Activated naive CD4-positive, alpha-beta T cell treated with Interleukin-2 at 50 U/mL for 16 hours (primary cell): ENCODE measurements at places on chromosomes 3 and 15.
A peak's percentile ranks its signal among the peaks of the same experiment; 100 is the strongest.

- DNase-seq: no peak
Measured at GRCh38 chr3:158085931-158086330, 20.3 kb downstream of the SHOX2 start.

DNA sequence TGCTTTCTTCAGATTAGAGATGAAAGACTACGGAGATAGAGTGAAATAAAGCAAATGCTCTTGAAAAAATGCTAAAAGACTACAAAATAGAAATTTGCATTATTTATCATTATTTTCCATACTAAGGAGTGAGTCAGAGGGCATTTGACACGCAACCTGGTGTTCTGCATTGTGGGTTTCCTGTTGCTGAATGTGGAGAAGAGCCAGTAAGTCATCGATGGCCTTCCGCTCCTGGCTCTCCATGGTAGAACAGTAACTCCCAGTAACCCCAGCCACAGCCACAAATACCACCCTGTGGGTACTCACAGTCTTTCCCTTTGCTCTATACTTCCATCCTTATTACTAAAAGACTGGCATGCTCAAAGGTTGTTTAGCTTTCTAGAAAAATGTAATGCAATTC, 61.5 kb downstream of the CGGBP1 start:
- DNase-seq: peak; percentile 59

- DNase-seq: no peak
Measured at GRCh38 chr3:87822563-87822962, 236.2 kb downstream of the CGGBP1 start.

GRCh38 chr15:100627789-100628395, 25.5 kb downstream of the ASB7 start:
- peak; percentile 62 for DNase-seq

GRCh38 chr15:41523097-41523496, 9.5 kb upstream of the LTK start:
- no peak for DNase-seq

DNA sequence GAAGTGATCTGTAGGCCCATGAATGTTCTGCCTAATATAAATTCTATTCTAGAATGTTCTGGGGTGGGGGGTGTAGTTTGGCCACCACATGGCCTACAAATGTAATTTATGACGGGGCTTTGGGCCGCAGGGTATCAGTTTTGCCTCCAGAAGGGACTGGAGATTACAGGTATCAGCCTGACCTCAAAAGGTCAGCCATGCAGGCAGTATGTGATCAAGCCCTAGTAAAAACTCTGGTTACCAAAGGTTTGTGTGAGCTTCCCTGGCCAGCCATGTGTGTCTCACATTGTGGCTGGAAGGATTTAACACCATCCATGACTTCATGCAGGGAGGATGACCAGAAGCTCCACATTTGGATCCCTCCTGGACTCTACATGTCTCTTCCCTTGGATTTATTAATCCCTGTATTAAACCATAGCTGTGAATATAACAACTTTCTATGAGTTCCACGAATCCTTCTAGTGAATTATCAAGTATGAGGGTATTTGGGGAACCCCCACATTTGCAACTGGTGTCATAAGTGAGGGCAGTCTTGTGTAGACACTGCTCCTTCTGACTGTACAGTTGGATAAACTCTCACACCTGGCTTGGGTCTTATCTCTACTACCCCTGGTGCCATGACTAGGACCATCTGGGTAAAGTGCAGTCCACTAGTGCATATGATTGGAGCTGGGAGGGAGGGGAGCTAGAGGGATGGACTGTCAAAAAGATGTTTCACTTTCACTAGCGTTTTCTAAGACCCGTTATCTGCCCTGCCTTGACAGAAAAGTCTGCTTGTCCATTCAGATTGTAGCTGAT, 50.0 kb upstream of the RFX7 start:
- DNase-seq: no peak

DNA sequence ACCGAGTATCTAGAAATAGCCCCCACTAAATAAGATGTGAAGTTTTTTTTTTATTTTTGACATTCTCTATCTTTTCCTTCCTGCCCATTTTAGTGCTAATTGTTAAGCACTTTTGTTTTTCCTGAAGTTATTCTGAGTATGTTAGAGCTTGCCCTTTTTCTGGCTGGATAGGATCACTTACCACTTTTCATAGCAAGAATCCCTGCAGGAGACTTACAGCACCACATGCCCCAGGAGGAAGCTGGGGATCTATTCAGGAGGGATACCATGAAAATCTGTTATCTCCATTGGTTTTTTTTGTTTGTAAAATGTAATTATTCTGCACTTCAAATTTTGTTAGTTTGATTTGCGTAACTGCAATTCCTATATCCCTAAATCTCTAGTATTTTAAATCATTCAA, 968.4 kb downstream of the ZPLD1 start:
- DNase-seq: no peak

GRCh38 chr3:128706086-128706615, 19.8 kb upstream of the RAB7A start:
- no peak for DNase-seq

DNA sequence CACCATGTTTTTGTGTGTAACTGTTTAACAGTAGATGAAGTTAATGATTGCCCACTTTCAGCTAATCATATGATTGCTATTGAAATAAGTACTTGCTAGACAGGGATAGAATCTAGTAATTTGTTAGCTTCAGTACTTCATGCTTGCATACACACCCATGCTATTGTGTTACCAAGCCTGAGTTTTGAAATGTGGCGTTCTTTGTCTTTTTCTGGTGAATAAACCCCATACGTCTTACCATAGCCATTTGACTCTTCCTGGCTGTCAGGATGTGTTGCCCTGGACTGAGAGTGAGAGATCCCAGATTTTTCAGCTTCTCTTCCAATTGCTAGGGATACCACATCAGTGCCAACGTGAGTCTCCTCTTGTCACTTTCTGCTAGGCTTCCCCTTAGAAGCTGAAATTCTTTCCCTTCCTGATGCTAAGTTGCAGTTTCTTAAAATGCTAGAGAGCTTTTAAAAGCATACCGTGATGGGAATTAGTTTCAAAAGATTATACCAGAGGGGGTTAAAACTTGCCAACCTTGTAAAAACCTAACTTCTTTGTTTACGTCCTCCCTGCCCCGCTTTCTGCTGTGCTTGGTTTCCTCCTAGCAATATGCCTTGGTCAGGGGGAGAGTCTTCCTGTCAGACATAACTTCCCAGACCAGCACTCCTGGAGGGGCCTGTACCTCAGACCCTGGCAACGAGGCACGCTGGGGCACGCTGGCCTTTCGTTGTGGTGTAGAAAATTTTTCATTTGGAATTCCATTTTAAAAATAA, 62.9 kb upstream of the ULK4 start:
- DNase-seq: no peak

GRCh38 chr15:83396101-83396500, 51.0 kb upstream of the SH3GL3 start:
- no peak for DNase-seq

GRCh38 chr15:47570881-47571640, 146.2 kb upstream of the SEMA6D start:
- DNase-seq: no peak

- no peak for DNase-seq
Measured at GRCh38 chr3:50260942-50261441, 8.0 kb upstream of the SEMA3B start.

- no peak for DNase-seq
Measured at GRCh38 chr3:197836244-197836643, 45.2 kb downstream of the LRCH3 start.

DNA sequence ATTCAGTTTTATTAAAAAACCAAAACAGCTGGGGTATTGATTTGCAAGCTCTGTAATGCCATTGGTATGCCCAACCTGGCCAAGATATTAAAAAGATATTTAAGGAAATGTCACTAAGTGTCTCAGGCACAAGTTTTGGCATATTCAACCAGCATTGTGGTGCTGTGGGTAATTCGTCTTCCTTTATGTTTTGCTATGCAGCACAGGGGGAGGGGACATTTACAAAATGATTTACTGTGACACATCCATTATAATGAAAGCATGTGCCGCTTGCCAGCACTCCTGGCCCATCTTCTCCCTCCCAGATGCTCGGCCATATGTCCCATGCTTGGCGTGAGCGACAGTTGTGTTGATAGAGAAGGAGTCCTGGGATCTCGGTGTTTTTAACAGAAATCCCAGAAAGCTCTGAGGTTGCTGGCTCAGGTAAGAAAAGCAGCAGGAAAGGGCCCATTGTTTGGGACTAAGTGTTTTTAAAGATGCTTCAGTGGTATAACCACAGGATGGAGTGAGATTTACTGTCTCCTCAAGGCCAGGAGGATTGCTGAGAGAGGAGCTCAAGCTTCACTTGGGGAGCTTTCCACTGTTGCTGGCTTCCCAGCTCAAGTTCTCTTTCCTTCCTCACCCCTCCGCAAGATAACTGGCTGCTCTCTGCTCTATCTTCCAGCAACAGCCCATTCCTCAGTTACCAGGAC, 158.2 kb upstream of the TSC22D2 start:
- DNase-seq: no peak

DNA sequence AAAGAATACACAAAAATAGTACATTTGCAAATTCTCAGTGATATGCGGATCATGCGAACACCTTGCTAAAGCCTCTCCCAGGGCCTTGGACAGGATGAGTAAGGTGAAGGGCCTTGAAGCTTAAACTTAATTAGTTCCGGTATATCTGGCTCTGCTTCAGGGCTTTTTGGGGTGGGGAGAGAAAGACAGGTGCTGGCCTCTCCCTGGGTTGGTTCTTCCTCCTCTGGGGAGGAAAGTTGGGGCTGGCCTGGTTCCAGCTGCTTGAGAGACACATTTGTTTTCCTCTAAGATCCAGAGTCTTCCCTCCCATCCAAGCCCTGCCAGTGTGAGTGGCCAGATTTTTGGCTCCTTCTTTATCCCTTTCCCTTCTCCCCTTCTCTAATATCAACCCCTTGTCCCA, 64.7 kb upstream of the EPHB3 start:
- DNase-seq: no peak

GRCh38 chr3:172258624-172259023, 189.6 kb downstream of the GHSR start:
- no peak for DNase-seq

DNA sequence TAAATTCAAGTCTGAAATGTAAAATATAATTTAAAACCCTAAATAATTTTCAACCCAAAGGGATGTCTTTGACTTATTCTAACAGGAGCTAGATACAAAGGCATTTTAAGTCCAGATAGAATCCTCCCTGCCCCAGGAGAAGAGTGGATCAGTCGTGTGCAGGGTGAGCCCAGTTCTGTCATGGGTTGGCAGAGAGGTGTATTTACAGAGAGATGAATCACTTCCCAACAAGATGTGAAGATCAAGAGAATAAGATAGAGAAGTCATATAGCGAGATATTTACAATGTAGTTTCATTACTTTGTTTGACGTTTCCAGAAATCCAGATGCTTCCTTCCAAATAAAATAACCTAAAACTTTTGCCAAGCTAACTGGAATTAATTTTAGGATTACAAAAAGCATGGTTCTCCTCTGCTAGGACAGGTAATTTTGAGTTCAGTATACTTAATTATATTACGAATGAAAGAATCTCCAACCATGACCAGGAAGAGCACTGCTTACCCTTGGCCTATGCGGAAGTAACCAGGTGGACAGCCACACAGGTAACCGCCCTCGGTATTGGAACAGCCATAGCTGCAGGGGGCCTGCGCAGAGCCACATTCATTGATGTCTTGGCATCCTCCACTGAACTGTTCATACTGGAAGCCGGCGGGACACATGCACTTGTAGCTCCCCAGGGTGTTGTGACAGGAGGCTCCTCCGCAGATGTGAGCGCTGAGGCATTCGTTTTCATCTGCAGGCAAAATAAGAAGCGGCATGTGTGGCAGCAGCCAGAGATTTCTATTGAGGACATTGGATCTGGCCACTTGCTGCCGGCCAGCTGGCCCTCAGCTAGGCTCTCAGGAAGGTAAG, 84.0 kb downstream of the DUT start:
- no peak for DNase-seq

DNA sequence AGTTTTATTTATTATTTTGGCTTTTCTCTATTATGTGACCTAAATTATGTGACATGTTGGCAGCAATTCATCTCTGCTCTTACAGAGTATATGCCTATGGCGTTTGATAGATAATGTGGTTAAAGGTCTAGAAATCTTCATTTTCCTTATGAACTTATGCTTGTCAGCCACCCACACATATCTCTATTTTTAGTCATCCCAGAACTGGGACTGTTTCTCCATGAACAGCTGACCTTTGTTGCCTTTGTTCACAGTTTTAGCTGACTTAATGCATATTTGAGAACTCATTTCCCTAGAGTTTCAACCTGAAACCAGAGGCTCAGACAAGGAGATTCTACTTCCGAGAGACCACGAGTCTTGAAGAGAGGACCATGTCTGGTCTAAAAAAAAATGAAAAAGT, 176.5 kb downstream of the RAP2B start:
- DNase-seq: no peak

GRCh38 chr15:69472562-69472961, 19.9 kb downstream of the RPLP1 start:
- no peak for DNase-seq

DNA sequence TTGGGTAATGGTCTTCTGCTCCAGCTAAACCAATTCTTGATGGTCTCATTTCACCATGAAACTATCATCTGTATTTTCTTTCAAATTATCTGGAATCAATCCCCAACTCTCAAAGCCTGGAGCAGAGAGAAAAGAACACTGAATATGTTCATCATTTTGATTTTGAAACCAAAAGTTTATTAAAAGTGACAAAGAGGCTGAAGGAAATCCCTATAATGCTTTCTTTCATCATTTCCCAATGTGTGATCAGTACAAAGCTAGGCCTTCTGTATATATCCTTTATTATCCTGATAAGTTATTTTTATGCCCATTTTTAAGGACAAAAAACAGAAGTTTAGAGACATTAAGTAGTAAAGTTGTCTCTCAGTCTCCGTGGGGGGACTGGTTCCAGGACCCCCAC, 50.1 kb upstream of the MBNL1 start:
- no peak for DNase-seq

DNA sequence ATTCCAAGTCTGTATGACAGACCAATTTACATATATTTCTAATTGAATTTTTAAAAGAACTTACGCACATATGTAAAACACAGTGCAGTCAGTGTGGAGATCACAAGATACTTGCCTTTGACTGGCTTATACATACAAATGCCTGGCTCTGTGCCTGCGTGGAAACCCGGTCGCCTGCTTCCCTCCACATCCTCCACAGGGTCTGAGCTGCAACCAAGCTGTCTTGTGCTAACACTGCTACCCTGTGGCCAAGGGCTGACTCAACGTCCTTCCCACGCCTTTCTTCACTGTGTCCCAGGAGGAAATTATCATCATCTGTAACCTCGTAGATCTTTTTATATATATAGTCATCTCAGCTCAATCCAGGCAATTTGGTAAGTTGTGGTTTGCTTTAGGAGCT, 117.0 kb downstream of the WNT7A start:
- DNase-seq: no peak

DNA sequence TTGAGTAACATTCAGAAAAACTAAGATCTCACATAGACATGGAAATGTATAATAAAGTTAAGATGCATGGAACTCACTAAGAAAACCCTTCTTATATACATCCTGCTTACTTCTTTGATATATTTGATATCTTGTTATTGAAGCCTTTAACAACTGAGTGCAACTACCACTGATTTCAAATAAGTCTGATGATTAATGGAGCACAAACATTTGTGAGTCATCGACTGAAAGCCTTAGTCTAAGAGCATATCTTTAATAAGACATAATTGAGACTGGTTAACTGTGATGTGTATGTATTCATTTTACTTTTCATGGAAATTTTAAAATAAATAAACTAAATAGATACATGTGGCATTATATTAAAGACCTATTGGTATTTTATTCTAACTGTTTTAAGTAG, 740.5 kb downstream of the EPHA3 start:
- DNase-seq: no peak

- no peak for DNase-seq
Measured at GRCh38 chr3:84692261-84692660, 266.5 kb upstream of the CADM2 start.
